ENCODE measurements at places on chromosomes 6 and 20.

- DNase-seq: no peak
Measured at GRCh38 chr6:144268794-144269349, 16.3 kb upstream of the UTRN start.

DNA sequence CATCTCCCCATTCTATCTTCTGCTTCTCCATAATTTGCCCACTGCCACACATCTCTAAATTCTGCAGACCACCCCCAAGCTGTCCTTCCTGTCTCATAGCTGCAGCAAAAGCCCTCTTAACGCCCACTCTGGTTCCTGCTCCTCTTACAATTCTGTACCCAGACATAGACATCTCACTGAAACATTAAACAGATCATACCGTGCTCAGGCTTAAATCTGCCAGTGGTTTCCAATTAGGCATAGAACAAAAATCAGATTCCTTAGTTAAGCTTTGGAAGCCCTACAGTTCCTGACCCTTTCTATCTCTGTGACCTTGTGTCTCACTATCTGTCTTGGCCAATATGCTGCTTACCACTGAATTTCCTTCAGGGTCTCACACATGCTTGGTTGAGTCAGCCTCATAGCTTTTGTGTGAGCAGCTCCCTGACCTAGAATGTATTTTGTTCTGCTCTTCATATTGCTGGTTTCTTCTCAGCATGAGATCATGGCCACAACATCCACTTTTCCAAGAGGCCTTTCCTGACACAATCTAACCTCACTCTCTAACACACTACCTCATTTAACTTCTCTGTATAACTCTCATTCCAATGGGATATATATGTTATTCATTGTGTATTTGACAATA is 749.7 kb downstream of the MAFB start:
- DNase-seq: no peak

- DNase-seq: peak; percentile 51
Measured at GRCh38 chr6:166257911-166258318, 50.3 kb downstream of the PRR18 start.

- no peak for DNase-seq
Measured at GRCh38 chr6:14147891-14148290, 30.3 kb downstream of the CD83 start.

DNA sequence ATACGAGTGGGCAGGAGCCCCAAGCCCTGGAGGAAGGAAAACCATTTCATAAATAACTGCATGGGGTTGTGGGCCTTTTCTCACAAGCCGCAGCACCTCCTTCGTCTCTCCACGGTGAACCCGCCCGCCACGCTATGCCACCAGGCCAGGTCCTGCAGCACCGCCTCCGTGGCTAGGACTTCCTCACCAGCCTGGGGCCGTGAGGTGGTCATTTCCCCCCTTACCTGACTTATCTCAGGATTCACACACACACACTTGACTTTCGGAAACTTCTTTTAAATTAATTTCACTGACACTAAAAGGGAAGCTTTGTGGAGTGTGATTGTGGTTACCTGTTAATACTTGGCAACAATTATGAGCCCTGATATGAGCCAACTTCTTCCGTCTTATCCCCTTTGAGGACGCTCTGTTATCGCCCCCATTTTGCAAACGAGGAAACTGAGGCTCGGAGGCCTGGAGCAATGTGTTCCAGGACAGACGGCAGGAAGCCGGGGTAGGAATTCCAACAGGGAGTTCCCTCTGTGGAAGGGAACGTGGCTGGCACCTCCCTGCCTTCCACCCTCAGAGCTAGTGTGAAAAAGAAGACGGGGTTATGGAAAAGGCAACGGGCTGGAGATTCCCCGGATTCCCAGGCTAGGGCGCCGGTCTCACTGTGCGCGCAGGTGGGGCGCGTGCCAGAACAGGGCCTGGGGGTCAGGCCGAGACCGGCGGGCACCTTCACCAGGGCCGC is 817 bp upstream of the SLCO4A1 start:
- DNase-seq: no peak

GRCh38 chr6:114096561-114097172 is 125.7 kb upstream of the HDAC2 start:
- no peak for DNase-seq

DNA sequence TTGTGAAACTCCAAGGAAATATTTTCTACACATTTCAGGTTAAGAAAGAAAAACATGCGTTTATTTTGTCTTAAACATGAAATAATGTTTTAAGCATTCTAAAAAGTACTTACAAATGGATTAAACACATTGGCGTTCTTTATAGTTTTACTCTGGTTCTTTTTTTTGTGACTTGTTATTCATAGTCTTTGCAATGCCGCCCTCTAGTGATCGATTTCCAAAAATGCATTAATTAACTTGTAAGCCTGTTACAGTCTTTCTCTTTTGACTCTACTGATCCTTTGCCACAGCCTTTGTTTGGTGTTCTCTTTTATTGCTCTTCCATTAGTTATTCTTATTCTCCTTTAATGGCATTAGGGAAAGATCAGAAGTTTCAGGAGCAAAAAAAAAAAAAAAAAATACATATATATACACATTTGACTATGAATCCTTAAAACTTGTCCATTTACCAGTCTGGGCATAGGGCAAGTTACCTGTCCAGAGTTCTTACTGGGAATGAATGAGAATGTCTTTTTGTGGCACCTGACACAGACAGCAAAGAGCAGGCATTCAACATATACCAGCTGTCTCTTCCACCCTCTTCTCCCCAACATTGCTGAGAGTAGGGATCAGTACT is 59.9 kb downstream of the MACROD2 start:
- no peak for DNase-seq

DNA sequence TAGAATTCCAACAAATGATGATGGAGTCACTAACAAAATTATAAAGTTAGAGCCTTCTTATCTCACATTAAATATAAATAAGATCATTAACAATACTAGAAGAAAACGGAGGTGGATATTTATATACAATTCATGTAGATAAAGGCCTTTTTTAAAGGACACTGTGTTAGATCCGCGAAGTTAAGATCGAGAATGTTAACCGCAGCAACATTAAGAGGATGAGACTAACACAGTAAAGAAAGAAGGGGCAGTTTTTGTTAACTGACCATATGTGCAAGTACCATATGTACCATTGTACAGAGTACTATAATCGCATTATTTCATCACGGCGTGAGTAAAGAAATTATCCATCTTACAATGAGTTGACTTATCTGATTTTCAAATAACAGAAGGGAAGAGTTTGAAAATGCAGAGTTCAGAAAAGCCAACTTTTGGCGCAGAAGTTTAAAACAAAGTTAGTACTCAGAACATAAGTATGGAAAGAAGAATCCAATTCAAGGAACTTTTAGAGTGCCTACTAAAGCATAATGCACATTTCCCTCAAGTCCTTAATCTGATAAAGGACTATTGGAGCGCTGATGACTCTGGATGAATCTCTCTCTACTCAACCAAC is 1.4 kb downstream of the FBXL4 start:
- DNase-seq: no peak

GRCh38 chr6:138242987-138243592 is 24.8 kb upstream of the PBOV1 start:
- DNase-seq: no peak

DNA sequence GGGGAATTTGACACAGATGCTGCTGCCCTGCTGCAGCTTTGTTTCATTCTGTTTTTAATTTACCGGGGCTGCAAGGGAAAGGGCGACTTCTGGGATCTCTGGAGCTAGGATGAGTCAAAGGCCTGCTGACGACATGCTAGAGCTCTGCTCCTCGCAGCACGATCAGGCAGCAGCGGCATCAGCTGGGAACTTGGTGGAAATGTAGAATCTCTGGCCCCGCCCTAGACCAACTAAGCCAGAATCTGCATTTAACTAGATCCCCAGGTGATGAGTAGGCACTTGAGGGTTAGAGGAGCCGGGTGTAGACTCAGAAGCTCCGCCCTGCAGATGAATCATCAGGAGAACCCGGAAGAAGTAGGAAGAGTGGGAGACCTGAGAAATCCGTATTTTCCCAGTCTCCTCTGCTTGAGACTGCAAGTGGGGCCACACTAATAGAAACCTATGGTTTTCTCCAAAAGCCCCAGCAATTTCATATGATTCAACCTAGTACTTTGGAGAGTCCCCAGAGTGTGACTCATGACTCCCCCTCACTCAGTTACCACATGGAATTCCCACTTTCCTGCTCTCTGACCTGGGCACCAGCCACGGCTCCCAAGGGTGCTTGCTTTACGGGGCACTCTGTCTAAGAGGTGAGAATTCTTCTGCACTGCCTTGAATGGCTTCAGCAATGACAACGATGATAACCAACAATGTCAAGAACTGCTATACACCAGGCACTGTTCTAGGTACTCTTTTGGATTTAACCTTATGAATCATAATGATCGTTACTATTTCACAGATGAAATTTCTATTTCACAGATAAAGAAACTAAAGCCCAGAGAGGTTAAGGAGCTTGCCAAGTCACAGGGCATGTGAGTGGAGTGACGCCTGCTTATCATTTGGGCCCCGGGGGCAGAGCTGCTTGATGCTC is 18.1 kb downstream of the TUBB2B start:
- no peak for DNase-seq

- DNase-seq: no peak
Measured at GRCh38 chr6:85347812-85348211, 102.1 kb upstream of the NT5E start.

- no peak for DNase-seq
Measured at GRCh38 chr20:53844259-53844658, 226.1 kb downstream of the BCAS1 start.

DNA sequence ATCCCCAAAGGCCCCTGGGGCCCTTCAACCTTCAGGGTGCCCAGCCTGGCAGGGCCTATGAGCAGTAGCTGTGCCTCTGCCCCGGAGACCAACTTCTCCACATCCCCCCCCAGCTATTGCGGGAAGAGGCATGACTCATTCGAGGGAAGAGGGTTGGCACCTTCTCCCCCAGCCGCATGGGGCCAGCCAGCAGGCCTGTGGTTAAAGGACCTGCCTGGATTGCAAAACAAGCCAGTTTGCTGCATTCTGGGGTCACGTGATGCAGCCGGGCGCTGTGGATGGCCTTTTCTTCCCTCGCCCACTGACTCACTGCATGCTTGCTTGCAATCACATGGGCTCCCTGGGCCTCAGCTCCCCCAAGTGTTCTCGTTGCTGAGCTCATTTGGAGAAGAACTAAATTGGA is 182.5 kb downstream of the MAFB start:
- DNase-seq: no peak

- DNase-seq: no peak
Measured at GRCh38 chr6:25411316-25411950, 132.3 kb downstream of the CARMIL1 start.

GRCh38 chr6:854406-855118 is 161.6 kb upstream of the EXOC2 start:
- DNase-seq: no peak

- DNase-seq: no peak
Measured at GRCh38 chr6:109892451-109893435, 85.4 kb upstream of the GPR6 start.

DNA sequence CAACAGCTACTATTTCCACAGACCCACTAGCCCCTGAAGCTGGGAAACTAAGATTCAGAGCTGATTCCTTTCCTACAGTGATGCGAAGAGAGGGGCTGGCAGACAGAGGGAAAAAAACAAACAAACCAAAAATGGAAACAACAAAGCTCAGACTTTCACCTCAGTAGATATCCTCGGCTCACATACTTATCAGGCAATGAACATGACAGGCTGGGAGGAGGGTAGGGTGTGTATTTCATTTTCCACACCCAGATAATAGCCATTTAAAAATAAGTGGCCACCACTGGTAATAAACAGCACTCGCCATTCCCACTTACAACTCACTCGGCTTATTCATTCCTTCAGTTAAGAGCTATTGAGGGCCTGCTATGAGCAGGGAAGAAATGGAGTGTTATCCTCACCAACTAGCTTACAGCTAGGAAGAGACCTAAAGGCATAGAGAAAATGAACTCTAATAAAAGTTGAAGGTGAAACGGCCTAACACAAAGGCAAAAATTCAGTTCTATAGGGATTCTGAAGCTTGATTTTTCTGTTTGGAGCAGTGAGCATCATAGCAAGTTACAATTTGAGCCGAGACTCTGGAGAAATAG is 32.0 kb upstream of the SPTLC3 start:
- no peak for DNase-seq

GRCh38 chr6:31110825-31111582 is 1.4 kb downstream of the C6orf15 start:
- DNase-seq: no peak

GRCh38 chr6:166937746-166938145 is 18.6 kb downstream of the RNASET2 start:
- no peak for DNase-seq

DNA sequence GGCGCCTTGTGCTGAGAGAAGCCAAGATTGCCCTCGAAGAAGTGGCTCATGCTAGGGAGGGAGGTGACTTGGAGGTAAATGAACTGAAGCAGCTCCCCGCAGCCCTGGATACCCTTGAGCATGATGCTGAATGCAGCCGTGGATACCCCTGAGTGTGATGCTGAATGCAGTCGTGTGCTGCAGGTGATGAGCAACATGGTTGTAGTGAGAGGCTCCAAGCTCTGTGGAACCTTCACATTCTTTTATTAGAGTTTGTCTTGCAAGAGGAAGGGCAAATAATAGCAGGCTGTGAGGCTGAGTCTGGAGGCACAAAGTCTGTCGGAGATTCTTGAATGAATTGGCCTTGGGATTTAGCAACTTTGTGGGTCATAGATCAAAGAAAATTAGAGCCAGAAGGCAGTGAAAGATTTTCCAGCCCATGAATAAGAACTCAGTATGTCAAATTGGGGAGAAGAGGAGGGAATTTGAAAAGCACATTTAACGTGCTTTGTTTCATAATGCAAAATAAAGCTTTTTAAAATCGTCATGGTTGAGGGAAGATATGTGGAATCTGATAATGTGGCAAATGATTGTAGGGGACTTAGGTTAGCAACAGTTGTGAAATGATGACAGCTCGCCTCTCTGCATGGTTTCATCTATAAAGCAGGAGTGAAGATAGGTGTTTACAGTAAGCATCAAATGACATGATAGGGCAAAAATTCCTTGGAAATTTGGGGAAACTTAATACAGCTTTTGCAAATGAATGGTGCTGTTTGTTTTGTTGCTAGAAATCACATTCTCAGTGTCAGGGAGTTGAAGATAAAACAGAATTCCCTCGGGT is 120.1 kb upstream of the TIAM2 start:
- no peak for DNase-seq

- no peak for DNase-seq
Measured at GRCh38 chr20:53795170-53795569, 201.5 kb upstream of the ZNF217 start.

DNA sequence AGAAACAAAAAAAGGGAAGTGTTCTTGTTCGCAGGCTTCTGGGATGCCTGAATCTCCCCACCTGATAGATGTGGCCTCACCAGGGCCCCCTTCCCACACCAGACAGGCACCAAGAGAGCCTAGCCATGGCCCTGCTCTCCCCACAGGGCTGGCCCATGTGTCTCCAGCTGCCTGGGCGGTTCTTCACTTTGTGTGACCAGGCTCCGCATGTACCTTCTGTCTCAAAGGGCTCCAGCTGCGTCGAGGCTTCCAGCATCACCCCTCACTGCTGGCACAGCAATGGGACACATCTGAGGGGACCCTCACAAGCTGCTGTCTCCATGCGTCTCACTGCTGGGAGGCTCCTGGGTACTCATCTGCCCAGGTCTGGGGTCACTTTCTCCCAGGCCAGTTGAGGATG is 362.9 kb downstream of the ZFAND3 start:
- DNase-seq: no peak
